Thoracic aorta (tissue), 2 donors: ENCODE measurements at places on chromosomes 13 and 19.

- no peak for DNase-seq
- no peaks in the 10 kb centered on the region for H3K4me1 ChIP-seq
- H3K27me3 ChIP-seq, result no peaks in the 10 kb centered on the region
- H3K27ac ChIP-seq, result no peak overlapping the region
Observed at GRCh38 chr19:6551607-6552450, 21.0 kb downstream of the TNFSF9 start.

DNA sequence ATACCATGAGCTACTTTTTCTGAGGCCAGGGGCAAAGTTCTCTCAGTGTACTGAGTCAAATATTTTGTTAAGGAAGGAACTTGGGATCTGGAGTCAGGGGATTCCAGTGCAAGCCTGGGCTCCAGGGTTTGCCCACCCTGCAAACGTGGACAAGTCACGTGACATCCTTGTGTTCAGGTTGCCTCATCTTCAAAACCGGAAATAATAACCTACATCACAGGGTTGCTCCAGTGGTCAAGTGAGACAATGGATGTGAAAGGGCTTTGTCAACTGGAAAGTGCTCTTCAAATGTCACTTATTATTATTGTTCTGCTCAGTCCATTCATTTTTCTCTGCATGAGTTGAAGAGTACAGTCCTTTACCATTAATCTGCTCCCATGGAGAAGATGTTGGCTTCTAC, 414.9 kb downstream of the COG6 start:
- H3K4me1 ChIP-seq, result peaks cover 12% of the 10 kb centered on the region
- H3K27ac ChIP-seq, result no peak overlapping the region
- no peaks in the 10 kb centered on the region for H3K36me3 ChIP-seq
- DNase-seq, result no peak
- H3K27me3 ChIP-seq, result no peaks in the 10 kb centered on the region

DNA sequence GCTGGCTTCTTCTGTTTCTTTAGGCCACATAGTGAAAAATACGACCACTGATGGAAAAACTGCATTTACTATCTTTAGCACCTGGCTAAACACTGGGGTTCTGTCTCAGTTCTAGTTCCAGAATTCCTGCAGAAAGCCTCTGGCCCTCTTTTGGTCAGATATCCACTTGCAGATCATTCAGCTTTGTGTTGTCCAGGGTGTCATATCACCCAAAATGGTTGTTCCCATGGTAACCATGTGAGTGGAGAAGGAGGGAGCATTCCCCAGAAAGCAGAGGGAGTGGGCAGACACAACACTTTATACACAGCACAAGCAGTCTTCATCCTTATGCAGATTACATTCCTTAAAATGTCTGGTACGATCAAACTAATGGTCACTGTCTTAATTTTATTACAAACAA, 73.5 kb downstream of the CAB39L start:
- no peak for DNase-seq
- no peaks in the 10 kb centered on the region for H3K36me3 ChIP-seq
- no peaks in the 10 kb centered on the region for H3K27me3 ChIP-seq
- H3K27ac ChIP-seq, result no peak overlapping the region
- H3K4me1 ChIP-seq, result peaks cover 53% of the 10 kb centered on the region

- DNase-seq, result no peak
- no peak overlapping the region for H3K27ac ChIP-seq
- H3K36me3 ChIP-seq, result no peaks in the 10 kb centered on the region
- no peaks in the 10 kb centered on the region for H3K27me3 ChIP-seq
- no peak overlapping the region for H3K4me3 ChIP-seq
- H3K4me1 ChIP-seq, result peaks cover 3% of the 10 kb centered on the region
Observed at GRCh38 chr13:74443631-74444030, 309.4 kb upstream of the KLF12 start.

- H3K4me3 ChIP-seq, result no peak overlapping the region
- H3K36me3 ChIP-seq, result peaks cover 3% of the 10 kb centered on the region
- no peak overlapping the region for H3K27ac ChIP-seq
- no peak for DNase-seq
- no peaks in the 10 kb centered on the region for H3K4me1 ChIP-seq
- H3K27me3 ChIP-seq, result no peaks in the 10 kb centered on the region
Observed at GRCh38 chr19:34688592-34688991, 11.1 kb downstream of the ZNF302 start.

GRCh38 chr13:106121173-106121754, 414.2 kb downstream of the EFNB2 start:
- H3K27ac ChIP-seq, result no peak overlapping the region
- H3K36me3 ChIP-seq, result no peaks in the 10 kb centered on the region
- DNase-seq, result no peak

DNA sequence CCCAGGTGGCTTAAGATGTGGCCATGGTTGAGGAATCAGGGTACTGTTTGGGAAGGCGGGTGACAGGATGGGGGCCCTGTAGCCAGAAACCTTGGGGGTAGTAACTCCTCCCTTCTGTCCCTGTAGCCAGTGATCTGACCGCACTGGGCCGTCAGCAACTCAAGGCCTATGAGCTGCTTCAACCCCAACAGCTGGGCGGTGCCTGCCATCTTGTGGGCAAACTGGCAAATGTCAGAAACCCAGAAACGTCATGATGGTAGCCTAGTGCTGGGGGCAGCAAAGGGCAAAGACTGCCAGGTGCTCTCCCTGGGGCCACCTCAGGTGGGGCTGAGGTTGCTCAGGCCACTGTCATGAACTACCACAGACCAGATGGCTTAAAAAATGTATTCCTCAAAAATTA, 3.5 kb downstream of the COPE start:
- peaks cover 25% of the 10 kb centered on the region for H3K36me3 ChIP-seq
- no peak overlapping the region for H3K27ac ChIP-seq
- DNase-seq, result no peak
- H3K27me3 ChIP-seq, result no peaks in the 10 kb centered on the region
- H3K4me3 ChIP-seq, result no peak overlapping the region

DNA sequence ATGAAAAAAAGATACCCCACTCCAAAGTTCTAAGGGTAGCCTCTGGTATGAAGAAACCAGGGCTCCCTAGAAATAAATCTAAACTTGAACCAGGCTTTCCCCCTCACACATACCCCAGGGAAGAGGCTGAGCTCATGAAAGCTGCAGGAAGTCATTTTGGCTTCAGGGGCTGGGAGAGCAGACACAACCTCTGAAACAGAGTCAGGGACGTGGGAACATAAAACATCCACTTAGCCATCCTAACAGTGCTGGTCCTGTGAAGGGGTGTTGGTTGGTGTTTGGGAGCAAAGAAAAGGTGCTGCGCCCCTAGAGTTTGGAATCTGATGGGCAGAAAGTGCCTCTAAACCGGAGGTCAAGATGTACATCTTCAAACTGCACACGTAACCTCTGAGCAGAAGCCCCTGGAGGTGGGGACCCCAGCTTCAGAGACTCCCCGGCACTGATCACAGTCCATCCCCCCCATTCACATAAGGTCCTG, 15.8 kb downstream of the RAB3D start:
- peaks cover 12% of the 10 kb centered on the region for H3K36me3 ChIP-seq
- H3K4me1 ChIP-seq, result peaks cover 10% of the 10 kb centered on the region
- H3K27ac ChIP-seq, result peak overlapping the region; percentile 87
- DNase-seq, result no peak

- H3K27me3 ChIP-seq, result no peaks in the 10 kb centered on the region
- H3K27ac ChIP-seq, result no peak overlapping the region
- H3K4me3 ChIP-seq, result no peak overlapping the region
- no peak for DNase-seq
- H3K4me1 ChIP-seq, result no peaks in the 10 kb centered on the region
Observed at GRCh38 chr13:38804536-38804935, 117.7 kb downstream of the FREM2 start.
